ENCODE measurements at places on chromosomes 5 and 9.

DNA sequence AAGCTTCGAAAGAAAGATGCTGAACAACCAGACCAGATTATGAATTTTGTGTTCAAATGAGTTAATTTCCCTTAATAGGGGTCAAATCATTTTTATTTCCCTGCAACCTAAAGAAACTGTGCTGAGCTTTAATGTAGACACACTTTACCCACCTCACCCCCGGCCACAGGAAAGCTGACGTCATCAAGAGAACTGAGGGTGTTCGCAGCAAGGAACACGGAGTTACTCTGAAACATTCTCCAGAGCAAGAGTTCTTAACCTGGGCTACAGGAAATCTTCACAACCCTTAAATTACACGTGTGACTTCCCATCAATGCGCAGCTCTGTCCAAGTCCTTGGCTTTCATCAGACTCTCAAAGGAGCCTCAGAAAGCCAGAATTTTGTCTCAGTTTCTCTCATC is 116.3 kb downstream of the COL23A1 start:
- H3K4me1 ChIP-seq, result no peaks in the 10 kb centered on the region
- no peaks in the 10 kb centered on the region for H3K36me3 ChIP-seq
- no peak overlapping the region for H3K4me3 ChIP-seq

DNA sequence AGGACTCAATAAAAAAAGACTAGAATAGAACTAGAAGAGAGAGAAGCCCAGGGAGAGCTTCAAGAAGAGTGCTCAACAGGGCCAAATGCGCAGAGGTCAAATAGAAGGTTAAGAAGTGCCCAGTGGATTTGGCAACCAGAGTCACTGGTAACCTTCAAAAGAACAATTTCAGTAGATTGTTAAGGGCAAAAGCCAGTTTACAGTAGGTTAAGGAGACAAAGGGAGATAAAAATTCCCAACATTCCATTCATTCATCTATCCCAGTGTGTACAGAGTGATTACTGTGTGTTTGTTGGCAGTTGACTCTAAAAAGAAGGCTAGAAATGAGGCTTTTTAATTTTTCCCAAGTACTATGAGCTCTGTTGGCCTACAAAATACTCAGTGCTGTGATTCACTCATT is 69.4 kb downstream of the RIGI start:
- H3K27ac ChIP-seq, result no peak overlapping the region
- peaks cover 53% of the 10 kb centered on the region for H3K36me3 ChIP-seq
- ATAC-seq, result no peak

GRCh38 chr5:141941779-141942178 is 16.2 kb downstream of the PCDH12 start:
- no peak overlapping the region for H3K4me3 ChIP-seq
- peaks cover 10% of the 10 kb centered on the region for H3K36me3 ChIP-seq
- no peaks in the 10 kb centered on the region for H3K27me3 ChIP-seq
- H3K4me1 ChIP-seq, result no peaks in the 10 kb centered on the region
- peak overlapping the region; percentile 4 for H3K27ac ChIP-seq

DNA sequence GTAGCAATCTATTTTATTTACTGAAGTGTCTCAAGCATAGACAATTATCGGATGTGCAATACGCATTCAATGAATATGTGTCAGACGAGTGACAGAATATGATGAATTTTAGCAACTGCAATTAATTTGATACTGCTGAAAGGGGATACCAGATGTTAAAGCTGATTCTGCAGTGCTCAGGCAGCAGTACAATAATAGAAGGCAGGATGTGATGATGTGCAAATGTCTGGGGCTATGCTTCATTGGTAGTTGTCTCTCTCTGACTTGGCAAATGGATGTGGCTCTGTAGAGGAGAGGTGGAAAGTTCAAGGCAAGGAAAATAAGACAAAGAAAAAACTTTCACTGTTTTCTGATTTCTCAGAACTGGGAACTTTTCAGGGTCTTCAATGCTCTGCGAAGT is 721.2 kb downstream of the CDH18 start:
- H3K4me1 ChIP-seq, result no peaks in the 10 kb centered on the region
- H3K36me3 ChIP-seq, result no peaks in the 10 kb centered on the region
- H3K27me3 ChIP-seq, result no peaks in the 10 kb centered on the region
- ATAC-seq, result no peak
- no peak overlapping the region for H3K27ac ChIP-seq

- H3K4me1 ChIP-seq, result no peaks in the 10 kb centered on the region
- no peaks in the 10 kb centered on the region for H3K36me3 ChIP-seq
- ATAC-seq, result no peak
- H3K4me3 ChIP-seq, result no peak overlapping the region
- H3K27me3 ChIP-seq, result no peaks in the 10 kb centered on the region
- no peak overlapping the region for H3K27ac ChIP-seq
Observed at GRCh38 chr9:82549174-82549821, 513.6 kb downstream of the RASEF start.

DNA sequence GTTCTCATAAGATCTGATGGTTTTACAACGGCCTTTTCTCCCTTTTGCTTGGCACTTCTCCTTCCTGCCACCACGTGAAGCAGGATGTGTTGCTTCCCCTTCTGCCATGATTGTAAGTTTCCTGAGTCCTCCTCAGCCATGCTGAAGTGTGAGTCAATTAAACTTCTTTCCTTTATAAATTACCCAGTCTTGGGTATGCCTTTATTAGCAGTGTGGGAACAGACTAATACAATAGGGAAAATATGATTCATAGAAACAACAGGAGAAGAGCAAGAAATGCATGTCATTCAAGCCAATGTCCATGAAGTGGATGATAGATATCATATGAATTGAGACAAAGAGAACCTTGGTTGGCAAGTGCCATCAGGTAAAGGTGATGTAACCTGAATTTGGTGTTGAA is 128.3 kb upstream of the HAPLN1 start:
- no peak overlapping the region for H3K27ac ChIP-seq
- H3K36me3 ChIP-seq, result no peaks in the 10 kb centered on the region
- no peaks in the 10 kb centered on the region for H3K27me3 ChIP-seq
- ATAC-seq, result no peak
- no peaks in the 10 kb centered on the region for H3K4me1 ChIP-seq

- H3K27ac ChIP-seq, result no peak overlapping the region
- peaks cover 16% of the 10 kb centered on the region for H3K27me3 ChIP-seq
- H3K4me1 ChIP-seq, result peaks cover 15% of the 10 kb centered on the region
- H3K4me3 ChIP-seq, result no peak overlapping the region
- no peaks in the 10 kb centered on the region for H3K36me3 ChIP-seq
- ATAC-seq, result no peak
Observed at GRCh38 chr5:132059043-132059695, 1.3 kb upstream of the IL3 start.

DNA sequence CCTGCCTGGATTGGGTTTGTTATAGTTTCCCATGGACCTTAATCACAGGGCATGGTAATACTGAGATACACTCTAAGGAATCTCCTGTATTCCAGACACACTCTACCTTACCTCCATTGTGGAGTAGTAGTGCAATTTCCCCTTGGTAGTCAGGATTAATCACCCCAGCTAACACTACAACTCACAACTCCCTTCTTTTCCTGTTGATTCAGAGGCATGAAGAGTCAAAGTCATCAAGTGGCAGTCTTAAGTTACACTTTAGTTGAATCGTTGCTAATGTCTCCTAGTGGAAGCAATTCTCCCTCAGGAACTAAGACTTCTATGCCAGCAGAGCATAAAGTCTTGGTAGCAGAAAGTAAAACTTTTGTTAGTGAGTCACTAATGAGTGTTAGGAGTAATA is 122.7 kb upstream of the APC start:
- no peaks in the 10 kb centered on the region for H3K36me3 ChIP-seq
- H3K27ac ChIP-seq, result no peak overlapping the region
- no peaks in the 10 kb centered on the region for H3K4me1 ChIP-seq
- H3K4me3 ChIP-seq, result no peak overlapping the region
- no peak for ATAC-seq

DNA sequence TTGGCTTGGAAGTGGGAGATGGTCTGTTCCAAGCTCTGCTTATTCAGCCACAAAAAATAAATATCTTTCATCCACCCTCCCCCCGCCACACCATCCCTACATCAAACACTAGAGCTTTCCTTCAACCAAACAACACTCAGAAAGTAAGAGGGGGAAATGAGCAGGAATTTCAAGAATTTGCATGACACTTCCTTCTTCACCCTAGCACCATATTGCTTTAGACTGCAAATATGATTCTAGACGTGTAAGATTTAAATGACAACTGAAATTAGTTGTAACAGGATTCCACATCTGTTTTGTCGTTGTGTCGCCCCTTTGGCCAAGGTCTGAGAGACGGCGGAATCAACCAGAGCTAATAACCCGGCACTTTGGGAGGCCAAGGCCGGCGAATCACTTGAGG is 88.5 kb downstream of the NDFIP1 start:
- no peaks in the 10 kb centered on the region for H3K27me3 ChIP-seq
- no peak overlapping the region for H3K27ac ChIP-seq
- no peaks in the 10 kb centered on the region for H3K36me3 ChIP-seq
- no peak overlapping the region for H3K4me3 ChIP-seq

DNA sequence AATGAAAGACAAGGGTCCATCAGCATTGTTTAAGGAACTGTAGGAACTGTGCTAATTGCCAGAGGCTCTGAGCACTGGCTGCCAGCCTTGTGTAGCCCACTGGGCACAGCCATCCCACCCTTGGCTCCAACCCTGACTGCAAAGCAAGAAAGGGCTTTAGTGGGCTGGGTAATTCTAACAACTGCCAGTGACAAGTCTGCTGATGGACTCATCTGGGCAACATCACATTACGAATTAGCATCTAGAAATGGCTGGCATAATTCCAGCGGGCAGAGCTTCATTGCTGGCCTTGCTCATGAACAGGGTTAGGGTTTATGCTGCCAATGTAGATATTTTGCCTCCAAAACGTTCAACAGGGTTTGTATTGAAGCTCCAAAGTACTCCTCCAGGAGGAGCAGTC is 326.9 kb downstream of the ARHGEF28 start:
- H3K36me3 ChIP-seq, result no peaks in the 10 kb centered on the region
- H3K4me3 ChIP-seq, result no peak overlapping the region
- H3K27ac ChIP-seq, result no peak overlapping the region
- no peaks in the 10 kb centered on the region for H3K4me1 ChIP-seq
- H3K27me3 ChIP-seq, result peaks cover 16% of the 10 kb centered on the region

- H3K27ac ChIP-seq, result no peak overlapping the region
- peaks cover 8% of the 10 kb centered on the region for H3K27me3 ChIP-seq
- no peak for ATAC-seq
- peaks cover 10% of the 10 kb centered on the region for H3K4me1 ChIP-seq
Observed at GRCh38 chr9:134861595-134862334, 18.8 kb upstream of the FCN2 start.

- H3K27me3 ChIP-seq, result no peaks in the 10 kb centered on the region
- H3K27ac ChIP-seq, result no peak overlapping the region
- H3K4me1 ChIP-seq, result no peaks in the 10 kb centered on the region
- H3K4me3 ChIP-seq, result no peak overlapping the region
- ATAC-seq, result no peak
- H3K36me3 ChIP-seq, result no peaks in the 10 kb centered on the region
Observed at GRCh38 chr9:30172206-30172605, 2212.2 kb upstream of the ACO1 start.

Data from stimulated activated memory B cell treated with anti-CD40 and anti-IgM and Interleukin-4, amounts not matched to agents 10 μg/mL and 1 μg/mL and 100 μg/mL, for 72 hours (primary cell).